ENCODE measurements at places on chromosomes 2 and 18.

- no peak for DNase-seq
These were observed 21.9 kb downstream of the FOSL2 start for GRCh38 chr2:28414583-28414982.

DNA sequence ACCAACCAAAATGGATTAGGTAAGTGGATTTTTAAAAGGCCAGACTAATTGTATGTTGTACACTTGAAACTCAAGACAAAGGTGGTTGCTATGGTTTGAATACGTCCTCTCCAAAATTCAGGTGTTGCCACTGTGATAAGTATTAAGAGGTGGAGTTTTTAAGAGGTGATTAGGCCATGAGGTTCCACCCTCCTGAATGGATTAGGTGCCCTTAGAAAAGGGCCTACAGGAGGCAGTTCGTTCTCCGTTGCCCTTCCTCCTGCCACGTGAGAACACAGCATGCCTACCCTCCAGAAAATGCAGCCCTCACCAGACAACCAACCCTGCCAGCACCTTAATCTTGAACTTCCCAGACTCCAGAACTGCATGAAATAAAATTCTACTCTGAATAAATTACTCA lies 51.2 kb downstream of the CHMP3 start:
- DNase-seq, result no peak

DNA sequence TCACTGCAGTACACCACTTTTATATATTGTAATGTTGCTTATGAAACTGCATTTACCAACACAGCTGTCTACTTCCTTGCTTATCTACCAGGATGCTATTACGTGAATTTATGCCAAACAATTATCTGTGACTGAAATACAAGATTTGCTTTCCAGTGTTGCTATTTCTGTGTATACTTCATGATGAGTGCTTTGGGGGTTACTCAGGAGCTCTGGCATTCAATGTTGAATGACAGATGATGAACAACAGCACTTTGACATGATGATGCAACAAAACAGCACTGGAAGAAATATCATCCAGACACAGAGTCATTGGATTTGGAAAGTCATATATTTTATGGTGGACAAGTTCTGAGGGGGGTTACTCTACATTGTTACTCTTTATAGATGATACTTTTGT lies 125.8 kb downstream of the NETO1 start:
- DNase-seq, result no peak

- DNase-seq, result peak; percentile 28
These were observed 530 bp downstream of the GALNT1 start for GRCh38 chr18:35581898-35582641.

GRCh38 chr2:83067947-83068346 lies 1391.1 kb downstream of the SUCLG1 start:
- DNase-seq, result no peak

- no peak for DNase-seq
These were observed 64.7 kb upstream of the RIOK3 start for GRCh38 chr18:23388357-23388756.

DNA sequence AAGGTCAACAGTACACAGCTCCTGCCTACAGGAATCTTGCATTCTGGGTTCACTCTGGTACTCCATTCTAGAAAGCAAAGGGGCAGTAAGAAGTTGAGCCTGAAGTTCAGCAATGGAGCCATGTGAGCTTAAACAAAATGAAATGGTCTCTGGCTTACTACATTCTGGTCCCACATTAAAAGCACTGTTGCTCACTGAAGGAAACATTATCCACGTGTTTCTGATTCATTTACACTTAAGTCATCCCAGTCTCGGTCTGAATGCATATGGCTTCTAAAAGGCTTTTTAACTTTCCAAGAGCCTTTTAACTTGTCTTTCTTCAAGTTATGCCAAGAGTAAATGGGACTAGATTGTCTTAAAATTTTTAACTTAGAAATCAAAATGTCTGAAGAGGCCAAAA lies 177.8 kb downstream of the LNPK start:
- DNase-seq, result no peak

- no peak for DNase-seq
These were observed 22.0 kb upstream of the SP9 start for GRCh38 chr2:174312581-174313234.

DNA sequence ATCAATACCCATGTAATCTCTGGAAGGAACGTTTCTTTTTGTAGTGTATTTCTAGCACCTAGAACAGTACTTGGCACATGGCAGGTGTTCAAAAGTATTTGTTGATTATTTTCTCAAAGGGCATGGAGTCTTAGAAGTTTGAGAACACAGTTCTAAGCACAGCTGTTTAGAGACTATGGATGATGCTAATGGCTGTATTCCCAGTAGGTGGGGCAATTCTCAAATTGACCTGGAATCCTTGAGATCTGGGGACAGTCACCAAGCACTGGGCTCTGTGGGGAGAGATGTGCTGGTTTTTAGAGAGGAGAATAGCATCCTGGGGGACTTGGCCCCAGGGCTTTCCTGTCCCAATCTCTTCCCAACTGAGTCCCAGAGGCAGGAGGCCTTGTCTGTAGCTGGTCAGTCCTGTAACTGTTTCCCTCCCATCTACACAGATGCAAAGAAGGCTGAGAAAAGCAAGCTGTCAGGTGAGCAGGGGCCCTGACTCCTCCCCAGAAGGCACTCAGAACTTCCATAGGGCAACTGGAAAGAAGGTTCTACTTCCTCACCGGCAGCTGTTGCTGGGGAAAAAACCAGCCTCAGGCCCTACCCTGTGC lies 17.5 kb upstream of the IL36G start:
- no peak for DNase-seq

- no peak for DNase-seq
These were observed 100.2 kb downstream of the TNS1 start for GRCh38 chr2:217902379-217903141.

- DNase-seq, result no peak
These were observed 113.6 kb downstream of the LRATD1 start for GRCh38 chr2:14746133-14746532.

DNA sequence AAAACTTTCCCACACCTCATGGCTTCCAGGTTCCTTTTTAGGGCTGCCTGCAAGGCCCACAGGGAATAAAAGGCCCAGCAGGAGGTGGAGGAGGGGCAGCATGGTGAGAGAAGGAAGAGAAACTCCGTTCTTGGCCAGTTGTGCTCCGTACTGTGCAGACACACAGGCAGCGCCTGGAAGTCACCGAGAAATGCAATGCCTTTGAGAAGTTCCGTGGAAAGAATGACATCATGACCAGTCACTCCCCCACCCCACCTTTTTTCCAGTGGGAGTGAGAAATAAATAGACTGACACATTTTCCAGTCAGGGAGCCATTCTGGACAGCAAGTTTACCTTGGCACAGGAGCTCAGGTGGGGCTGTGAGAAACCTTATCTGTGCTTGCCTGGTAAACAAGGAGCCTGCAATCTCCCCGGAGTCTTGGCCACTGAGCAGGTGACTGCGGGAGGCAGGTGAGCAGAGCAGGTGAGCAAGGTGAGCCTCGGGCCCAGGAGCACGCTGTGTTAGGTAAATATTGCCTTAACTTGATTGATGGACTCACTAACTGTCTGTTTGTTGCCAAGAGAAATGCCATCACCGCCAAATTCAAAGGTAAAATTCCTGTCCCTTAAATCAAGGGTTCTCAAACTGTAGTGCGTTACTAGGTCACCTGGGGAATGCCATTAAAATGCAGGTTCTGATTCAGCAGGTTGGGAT lies 13.5 kb upstream of the LBH start:
- DNase-seq, result no peak

DNA sequence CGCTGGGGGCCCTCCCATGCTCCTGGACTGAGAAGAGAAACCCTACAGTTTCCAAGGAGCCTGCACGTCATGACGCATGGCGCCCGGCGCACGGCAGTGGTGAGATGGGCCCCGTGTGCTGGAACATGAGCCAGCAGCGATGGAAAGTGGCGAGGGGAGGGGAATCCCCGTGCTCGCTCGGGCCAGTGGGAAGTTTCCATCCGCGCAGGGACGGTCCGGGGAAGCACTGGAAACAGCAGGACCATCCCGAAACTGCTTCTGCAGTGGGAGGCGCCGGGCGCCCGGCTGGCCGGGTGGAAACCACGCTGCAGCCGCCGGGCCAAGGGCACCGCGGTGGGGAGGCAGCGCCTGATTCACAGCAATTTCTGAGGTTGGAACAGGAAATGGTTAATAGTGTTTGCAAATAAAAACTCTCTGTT lies 4.9 kb upstream of the PDCD1 start:
- peak; percentile 47 for DNase-seq

- DNase-seq, result no peak
These were observed 19.9 kb upstream of the TFCP2L1 start for GRCh38 chr2:121304941-121305340.

DNA sequence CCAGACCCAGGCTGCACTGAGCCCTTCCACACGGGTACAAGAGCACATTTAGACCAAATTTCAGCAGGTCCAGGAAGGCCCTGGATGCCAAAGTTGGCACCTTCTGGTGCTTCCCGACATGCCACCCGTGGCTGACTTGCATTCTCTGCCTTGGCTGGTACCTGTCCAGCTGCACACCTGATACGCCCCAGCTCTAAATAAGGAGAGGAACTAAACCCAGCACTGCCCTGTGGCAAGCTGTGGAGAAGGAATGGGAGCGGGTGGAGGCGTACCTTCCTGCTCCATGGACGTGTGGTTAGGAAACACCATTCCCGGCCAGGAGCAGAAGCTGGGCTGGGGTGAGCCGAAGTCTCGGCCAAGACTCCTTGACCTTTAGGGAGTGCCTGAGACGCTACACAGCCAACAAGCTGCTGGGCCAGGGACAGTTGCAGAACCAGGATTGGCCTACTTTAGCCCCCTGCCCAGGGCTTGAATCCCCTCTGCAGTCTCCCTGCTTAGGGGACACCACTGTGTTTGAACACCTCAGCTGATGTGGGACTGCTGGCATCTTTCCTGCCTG lies 86.5 kb upstream of the TAF1B start:
- no peak for DNase-seq

GRCh38 chr2:69983392-69983966 lies 22.0 kb upstream of the ASPRV1 start:
- DNase-seq, result no peak

DNA sequence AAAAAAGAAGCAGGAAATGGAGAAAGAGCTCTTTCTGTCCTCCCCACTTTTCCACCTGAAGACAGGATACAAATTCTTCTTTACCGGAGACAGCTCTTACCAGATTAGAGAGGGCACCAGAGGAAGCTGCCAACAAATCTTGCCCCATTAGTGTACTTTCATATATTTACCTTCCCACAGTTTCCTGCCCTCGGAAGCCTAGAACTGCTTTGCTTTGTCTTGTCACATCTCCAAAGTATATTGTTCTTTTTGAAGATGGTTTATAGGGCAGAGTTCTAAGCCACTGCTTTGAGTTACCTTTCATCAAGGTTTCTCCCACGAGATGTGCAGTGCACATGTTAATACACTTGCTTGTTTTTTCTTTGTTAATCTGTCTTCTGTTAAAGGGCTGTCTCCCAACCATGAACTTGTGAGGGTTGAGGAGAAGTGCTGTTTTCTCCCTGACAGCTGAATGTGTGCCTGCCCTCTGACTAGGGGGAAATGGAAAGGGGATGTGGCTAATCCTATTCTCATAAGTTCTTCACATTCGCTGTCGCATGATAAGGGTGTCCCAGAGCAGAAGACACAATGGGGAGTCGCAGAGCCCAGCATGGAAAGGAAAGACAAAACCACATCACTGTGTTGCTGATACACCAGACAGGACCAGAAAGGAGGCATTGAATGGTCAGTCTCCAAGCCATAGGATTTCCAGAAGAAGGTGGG lies 24.2 kb downstream of the CENPA start:
- DNase-seq, result no peak

DNA sequence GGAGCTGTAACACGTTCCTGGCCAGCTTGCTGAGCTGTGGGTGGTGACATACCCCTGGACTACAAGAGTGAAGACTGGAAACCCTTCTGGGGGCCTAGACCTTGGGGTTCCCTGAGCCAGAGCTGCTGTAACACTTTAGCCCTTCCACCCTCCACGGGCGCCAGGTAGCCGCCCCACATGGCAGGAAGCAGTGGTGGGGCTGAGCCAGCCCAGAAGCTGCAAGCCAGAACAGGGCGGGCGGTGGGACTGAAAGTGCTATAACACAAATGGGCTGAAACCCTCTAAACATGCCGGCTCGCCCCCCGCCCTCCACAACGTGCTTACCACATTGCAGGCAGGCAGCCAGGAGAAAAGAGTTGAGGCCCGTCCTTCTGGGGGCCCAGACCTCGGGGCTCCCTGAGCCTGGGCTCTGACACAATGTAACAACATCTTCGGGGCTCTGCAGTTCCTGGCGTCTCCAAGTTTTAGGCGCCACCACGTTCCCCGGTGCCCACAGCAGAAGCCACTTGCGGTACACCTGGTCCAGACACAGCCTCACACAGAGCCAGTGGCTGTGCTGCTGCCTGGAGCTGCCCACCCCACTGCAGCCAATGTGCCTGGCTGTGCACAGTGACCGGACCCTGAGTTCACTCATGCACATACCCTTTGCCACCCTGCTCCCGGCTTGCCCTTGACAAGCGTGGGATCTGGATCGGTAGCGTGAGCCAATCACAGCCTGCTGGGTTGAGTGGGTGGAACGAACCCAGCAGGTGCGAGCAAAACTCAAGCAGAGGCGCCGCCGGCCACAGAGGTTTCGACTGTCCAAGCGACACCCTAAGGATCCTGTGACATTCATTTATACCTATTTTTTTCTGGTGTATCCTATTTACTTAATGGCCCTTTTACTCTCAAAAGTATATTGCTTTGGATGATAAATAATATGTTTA lies 127.4 kb upstream of the FHL2 start:
- DNase-seq, result no peak

DNA sequence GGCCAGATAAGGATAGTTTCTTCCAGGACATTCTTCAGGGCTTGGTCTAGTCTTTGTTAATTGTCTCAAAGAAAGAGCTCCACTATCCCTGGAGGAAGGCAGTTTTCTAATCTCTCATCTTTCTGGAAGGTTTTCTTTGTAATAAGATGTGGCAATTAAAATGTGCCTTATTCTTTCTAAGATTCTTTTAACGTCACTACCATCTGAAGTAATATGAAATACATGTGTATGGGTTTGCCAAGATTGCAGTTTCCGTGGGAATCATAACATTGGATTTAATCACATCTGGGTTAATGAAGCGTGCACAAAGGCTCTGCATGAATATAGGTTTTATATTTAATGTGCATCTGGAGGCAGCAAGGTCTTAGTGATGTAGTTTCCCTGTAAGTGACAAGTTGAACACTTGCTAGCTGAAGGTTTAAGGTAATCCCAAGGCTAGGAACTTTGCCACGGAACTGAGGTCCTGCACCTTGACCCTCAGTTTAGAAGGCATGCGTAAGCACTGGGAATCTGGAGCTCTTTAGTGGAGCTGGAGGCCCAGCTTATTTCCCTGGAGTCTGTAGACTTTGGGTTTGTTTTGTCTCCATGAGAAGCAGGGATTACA lies 25.7 kb downstream of the DIS3L2 start:
- no peak for DNase-seq

- no peak for DNase-seq
These were observed 163.0 kb downstream of the SEPTIN10 start for GRCh38 chr2:109450574-109451273.

DNA sequence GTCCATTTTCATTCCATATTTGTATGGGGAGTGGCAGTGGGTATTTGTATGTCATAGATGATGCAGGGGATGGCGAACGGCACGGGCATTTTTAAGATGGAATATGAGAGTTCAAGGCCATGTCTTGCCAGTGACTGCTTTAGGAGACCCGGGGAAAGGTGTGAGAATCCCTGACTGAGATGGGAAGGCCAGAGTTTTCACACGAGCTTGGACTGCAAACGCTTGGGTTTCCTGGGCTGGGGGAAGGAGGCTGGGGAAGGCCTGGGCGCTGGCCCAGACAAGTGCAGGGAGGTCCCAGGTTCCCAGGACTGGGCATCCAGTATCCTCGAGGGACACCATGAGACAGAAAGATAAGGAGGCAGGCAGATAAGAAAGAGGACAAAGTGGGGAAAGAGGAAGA lies 35.2 kb downstream of the CNGA3 start:
- DNase-seq, result no peak

Data from activated naive CD4-positive, alpha-beta T cell treated with anti-CD3 and anti-CD28 coated beads, Interleukin-2, amount 50 U/mL, for 16 hours (primary cell).